Lung microvascular endothelial cell (primary cell): ENCODE measurements at places on chromosomes 6 and 20. TPM values are rescaled to one million over a fixed set of nuclear protein-coding genes. Genes with fewer than 3 reads are reported as not detected.

The TOX2 gene
- 0.60 and 1.7 TPM in 2 replicates for total RNA-seq

The GPR6 gene
- total RNA-seq = not detected in 2 replicates

The PDE7B gene
- total RNA-seq = 6.8 and 19.4 TPM in 2 replicates

The PRICKLE4 gene
- total RNA-seq = 5.2 and 6.7 TPM in 2 replicates

The JPH2 gene
- under 0.01 TPM in 1 of 2 replicates, not detected in the other for total RNA-seq

The SLC24A3 gene
- under 0.01 TPM in 1 of 2 replicates, not detected in the other for total RNA-seq

The LKAAEAR1 gene
- 0.20 and 0.22 TPM in 2 replicates for total RNA-seq

The SLCO4A1 gene
- total RNA-seq = 0.60 and 0.65 TPM in 2 replicates

The EPPIN gene
- not detected in 2 replicates for total RNA-seq

The SIRPD gene
- not detected in 2 replicates for total RNA-seq

The GGT7 gene
- total RNA-seq = 2.2 and 3.4 TPM in 2 replicates

The LST1 gene
- total RNA-seq = not detected in 2 replicates

The POPDC3 gene
- under 0.01 and 0.87 TPM in 2 replicates for total RNA-seq

The VGLL2 gene
- total RNA-seq = not detected in 2 replicates

The HMGN3 gene
- total RNA-seq = 44.0 and 61.1 TPM in 2 replicates

The TMEM239 gene
- total RNA-seq = not detected in 2 replicates

The WFDC12 gene
- not detected in 2 replicates for total RNA-seq

The TNFRSF21 gene
- total RNA-seq = 49.6 and 51.9 TPM in 2 replicates

The FAM83C gene
- not detected in 2 replicates for total RNA-seq

The EPHA7 gene
- total RNA-seq = under 0.01 TPM in 2 replicates

The PGC gene
- not detected in 2 replicates for total RNA-seq

The ARHGAP40 gene
- total RNA-seq = not detected in 2 replicates

The CD24 gene
- total RNA-seq = under 0.01 TPM in 1 of 2 replicates, not detected in the other

The OTOR gene
- not detected in 2 replicates for total RNA-seq

The PNLDC1 gene
- not detected in 2 replicates for total RNA-seq

The TBXT gene
- total RNA-seq = not detected in 2 replicates

The PLN gene
- under 0.01 TPM in 1 of 2 replicates, not detected in the other for total RNA-seq

The CPNE5 gene
- total RNA-seq = 1.2 and 5.7 TPM in 2 replicates

The GNRH2 gene
- not detected in 2 replicates for total RNA-seq

The KIAA0408 gene
- not detected in 2 replicates for total RNA-seq

The WFDC5 gene
- total RNA-seq = not detected in 2 replicates

The DUSP15 gene
- total RNA-seq = 0.65 and 0.79 TPM in 2 replicates

The ISM1 gene
- under 0.01 TPM in 1 of 2 replicates, not detected in the other for total RNA-seq

The CPXM1 gene
- 0.22 and 0.79 TPM in 2 replicates for total RNA-seq

The SEMG1 gene
- total RNA-seq = not detected in 2 replicates

The TCP11 gene
- not detected in 2 replicates for total RNA-seq

The EFCAB8 gene
- under 0.01 TPM in 2 replicates for total RNA-seq

The PLAGL2 gene
- 2.2 and 2.8 TPM in 2 replicates for total RNA-seq

The PRSS35 gene
- not detected in 2 replicates for total RNA-seq

The ESR1 gene
- under 0.01 TPM in 2 replicates for total RNA-seq
